Right hindlimb (tissue), 1 donor: ENCODE measurements at places on chromosomes 3 and 15.
A peak's percentile ranks its signal among the peaks of the same experiment; 100 is the strongest.

DNA sequence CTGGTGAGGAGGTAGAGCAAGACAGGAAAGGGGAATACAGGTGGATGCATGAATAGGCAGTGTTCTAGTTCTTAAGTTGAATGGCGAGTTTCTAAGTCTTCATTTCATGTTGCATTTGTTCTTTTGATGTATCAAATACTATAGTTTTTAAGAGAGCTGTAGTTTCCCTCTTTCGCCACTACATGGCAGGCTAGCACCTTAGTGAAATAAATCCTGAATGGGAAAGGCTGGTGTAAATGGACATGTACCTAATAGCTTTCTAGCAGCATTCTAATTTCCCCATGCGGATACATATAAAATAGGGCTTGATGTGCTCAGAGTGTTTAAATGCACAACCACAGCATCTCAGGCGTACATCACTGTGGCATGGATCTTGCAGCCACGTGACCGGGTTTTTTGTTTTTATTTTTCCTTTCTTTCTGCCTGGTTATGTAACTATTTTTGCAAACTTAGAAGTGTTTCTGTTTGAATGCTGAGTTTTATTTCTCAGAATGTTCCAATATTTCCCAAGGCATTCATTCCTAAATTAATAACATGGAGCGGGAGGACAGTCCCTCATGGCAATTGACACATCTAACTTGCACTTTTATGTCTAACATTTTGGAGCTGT lies 23.5 kb upstream of the CLN6 start:
- peak; percentile 56 for DNase-seq

DNA sequence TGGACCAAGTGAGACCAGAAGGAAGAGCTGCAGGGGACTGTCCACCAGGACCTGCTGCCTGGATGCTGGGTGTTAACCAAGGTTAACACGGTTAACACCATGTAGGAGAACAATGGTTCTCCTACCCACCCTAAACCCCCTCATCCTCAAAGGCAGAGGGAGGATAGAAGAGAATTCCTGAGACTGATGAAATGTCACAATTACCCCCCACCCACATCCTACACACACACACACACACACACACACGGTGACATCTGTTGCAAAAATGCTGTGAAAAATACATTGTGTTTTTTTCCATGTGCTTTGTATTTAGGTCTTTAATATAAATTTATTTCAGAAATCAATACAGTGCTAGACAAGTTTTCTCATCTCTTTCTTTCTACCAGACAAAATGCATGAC lies 113.9 kb upstream of the HES1 start:
- DNase-seq: no peak

DNA sequence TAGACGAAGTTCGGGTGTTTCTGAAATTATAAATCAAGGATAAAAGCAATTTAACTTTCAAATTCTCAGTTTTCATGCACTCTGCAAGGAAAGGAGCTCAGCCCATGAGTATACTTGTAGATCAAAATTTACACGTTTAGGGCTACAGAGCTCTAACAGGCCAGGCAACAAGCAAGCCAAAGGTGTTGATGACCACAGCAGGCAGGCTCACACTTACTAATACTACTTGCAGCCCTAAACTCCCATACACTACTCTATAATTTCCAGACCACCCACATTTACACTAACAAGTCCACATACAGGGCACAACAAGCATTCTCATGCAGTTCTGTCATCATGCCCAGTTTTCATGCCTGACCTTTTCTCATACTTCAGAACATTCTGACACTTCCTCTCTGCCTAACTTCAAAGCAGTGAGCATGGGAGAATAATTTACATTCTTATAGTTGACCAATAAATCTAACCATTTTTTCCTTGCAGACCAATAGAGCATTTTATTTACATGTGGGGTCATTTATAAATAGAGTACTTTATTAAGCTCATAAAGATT lies 124.7 kb upstream of the FRMD4B start:
- no peak for DNase-seq

DNA sequence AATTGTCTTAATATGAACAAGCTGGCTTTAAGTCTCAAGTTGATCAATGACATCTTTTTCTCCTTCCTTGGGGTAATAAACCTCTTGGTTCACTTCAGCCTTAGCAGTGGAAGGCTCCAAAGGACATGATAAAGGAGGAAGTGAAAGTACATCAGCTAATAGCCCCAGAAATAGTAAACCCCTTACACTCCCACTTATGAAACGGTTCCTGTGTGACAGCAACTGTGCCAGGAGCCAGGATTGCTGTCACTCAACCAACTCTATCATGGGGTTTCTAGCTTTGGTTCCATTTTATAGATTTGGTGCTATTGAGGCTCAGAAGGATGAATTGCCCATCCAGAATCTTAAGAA lies 216.7 kb downstream of the ABHD5 start:
- DNase-seq: no peak

GRCh38 chr15:69686626-69687025 lies 234.0 kb downstream of the RPLP1 start:
- DNase-seq: no peak

DNA sequence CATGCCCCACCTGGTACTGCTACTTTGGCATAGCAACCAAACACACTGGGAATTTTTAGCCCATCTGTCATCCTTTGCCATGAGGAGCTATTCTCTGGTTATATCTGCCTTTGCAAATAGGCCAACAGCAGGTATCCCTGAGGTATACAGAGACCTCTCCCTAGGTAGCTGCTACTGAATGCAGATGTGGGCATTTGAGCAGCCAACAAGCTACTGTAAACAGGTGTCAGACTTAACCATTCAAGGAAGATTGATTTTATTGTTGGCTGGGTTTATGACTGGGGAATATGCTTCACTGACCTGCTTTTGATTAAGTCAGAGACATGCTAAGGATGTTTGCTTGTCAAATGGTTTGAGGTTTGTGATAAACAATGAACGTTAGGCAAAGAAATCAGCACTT lies 183.2 kb downstream of the OXSM start:
- no peak for DNase-seq

DNA sequence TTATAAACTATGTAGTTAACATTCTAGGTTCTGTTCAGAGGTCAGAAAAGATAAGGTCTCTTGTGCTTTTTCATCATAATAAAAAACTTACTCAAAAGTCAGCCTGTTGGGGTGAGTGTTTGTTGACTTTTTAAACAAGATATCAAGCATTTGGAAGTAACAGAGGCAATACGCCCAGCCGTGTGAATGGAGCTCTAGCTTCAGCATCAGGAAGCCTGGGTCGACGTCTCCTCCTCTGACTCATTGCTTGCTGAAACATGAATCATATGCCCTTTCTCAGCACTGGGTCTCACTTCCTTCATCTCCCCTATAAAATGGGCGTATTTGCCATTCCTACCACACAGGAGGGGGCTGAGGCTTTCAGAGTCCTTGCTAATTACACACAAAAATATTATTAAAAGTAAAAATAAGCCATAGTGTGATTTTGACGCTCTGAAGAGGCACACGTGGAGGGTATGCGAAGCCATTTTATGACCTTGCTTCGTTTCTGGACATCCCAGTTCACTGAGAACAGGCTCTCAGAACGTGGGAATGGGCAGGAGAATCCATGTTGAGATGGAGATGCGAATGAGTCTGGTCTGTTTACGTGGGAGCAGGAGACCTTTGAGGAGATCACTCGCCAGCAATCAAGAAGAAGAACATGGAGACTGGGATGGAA lies 220.8 kb upstream of the TPRG1 start:
- no peak for DNase-seq

DNA sequence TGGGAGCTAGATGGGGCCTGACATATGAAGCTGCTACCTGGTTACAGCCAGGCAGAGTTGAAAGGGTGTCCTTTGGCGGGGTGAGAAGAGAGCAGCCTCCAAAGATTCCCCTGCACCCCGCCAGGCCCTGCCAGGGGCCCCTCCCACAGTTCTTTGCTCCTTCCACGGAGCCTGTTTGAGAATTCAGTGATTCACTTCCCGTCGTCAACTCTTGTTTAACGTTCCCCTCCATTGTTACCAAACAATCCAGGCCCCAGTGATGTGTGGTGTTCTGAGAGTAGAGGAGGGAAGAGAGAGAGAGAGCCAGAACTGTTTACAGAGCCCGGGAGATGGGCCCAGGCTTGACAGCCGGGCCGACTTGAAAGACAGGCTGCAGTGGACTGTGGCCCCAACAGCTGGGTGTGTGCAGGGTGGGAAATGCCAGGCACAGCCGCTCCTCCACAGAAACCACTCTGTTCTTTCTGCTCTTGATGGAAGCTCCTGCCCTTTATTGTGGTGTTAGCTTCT lies 81.5 kb downstream of the SMAD3 start:
- peak; percentile 67 for DNase-seq

- no peak for DNase-seq
Measured at GRCh38 chr3:194489736-194490612, 3.2 kb upstream of the ATP13A3 start.

- no peak for DNase-seq
Measured at GRCh38 chr3:141519587-141519986, 32.8 kb downstream of the RASA2 start.

- no peak for DNase-seq
Measured at GRCh38 chr3:69890084-69890483, 109.4 kb upstream of the SAMMSON start.

GRCh38 chr3:140403608-140404007 lies 274.3 kb upstream of the TRIM42 start:
- DNase-seq: no peak

- DNase-seq: no peak
Measured at GRCh38 chr3:116476691-116477090, 31.4 kb upstream of the LSAMP start.

- DNase-seq: no peak
Measured at GRCh38 chr15:101357333-101357732, 62.3 kb upstream of the SNRPA1 start.

GRCh38 chr3:128576290-128576689 lies 74.3 kb downstream of the RPN1 start:
- no peak for DNase-seq

DNA sequence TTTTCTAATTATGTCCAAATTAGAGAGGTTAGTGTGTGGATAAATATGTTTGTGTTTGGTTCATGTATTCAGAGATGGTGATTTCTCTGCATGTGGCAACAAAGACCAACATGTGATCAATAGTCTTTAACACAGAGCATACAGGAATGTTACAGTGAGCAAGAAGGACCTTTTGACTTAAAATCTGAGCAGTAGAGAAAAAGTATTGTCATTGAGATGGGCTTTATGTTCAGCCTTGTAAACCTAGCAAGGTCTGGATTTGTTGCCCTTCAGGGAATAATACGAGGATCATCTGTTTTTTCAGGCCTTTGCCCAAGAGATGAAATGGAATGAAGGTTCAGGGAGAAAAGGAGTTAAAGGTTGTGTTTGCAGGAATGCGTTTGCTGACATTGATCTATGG lies 161.8 kb upstream of the NECTIN3 start:
- no peak for DNase-seq

GRCh38 chr15:58309963-58310928 lies 121.5 kb upstream of the LIPC start:
- no peak for DNase-seq

DNA sequence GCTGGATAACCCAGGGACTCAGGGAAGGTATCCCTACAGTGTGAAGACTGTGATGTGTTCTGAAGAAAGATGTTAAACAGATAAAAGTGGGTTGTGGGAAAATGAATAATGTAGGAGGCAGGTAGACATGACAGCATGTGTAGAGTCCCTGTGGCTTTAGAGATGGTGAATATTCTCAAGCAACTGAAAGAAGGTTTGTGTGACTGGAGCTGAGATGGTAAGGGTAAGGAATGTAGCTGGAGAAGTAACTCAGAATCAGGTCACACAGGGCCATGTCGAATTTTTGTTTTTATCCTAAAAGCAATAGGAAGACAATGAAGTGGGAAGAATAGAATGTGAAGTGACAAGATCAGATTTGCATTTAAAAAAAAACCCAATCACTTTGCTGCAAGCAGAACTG lies 53.7 kb upstream of the TRPC1 start:
- DNase-seq: no peak

- no peak for DNase-seq
Measured at GRCh38 chr15:87267798-87268197, 988.7 kb downstream of the NTRK3 start.

GRCh38 chr15:40307421-40308211 lies at the start of gene PLCB2:
TSS of gene PLCB2 (minus strand) at chr15:40307935. CDS start at chr15:40307672, 263 bp downstream.
- peak; percentile 66 for DNase-seq

GRCh38 chr3:186931532-186932280 lies 1.4 kb downstream of the ST6GAL1 start:
- no peak for DNase-seq

DNA sequence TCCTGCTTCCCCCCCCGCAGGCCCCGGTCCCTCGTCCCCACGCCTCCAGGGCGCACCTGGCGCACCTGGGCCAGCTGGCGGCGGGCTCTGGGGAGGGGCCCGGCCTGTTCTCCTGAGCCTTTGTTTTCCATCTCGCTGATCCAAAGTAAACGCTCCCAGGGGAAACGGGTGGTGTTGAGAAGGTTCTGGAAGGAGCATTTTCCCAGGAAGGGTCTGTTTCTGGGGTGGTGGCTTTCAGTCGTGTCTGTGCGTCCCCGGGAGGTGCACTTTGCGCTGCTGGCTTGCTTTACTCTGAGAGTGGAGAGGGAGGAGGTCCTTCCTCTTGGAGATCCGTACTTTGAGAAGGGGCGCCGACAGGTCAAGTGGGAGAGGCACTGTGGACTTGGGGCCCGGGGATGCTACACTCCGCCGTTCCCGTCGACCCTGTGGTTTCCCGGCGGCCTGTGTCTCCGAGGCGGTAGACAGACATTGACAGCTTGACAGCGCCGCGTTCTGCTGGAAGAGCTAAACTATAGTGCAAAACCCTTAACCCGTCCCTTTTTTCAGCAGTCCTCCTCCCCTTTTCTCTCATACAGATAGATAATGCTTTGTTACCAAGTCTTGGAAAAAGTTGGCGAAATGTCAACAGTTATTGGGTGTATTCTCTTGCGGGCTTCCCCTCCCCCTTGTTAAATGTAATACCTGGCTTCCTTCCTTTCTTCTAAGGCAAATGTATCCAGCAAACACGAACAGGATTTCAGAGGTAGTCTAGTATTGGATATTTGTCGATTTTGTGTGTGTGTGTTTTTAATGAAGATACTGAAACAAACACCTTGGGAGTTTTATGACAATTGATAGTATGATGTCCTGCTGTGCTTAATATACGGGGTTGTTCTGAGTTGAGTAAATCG lies 6.5 kb downstream of the TPM1 start:
- DNase-seq: peak; percentile 75

DNA sequence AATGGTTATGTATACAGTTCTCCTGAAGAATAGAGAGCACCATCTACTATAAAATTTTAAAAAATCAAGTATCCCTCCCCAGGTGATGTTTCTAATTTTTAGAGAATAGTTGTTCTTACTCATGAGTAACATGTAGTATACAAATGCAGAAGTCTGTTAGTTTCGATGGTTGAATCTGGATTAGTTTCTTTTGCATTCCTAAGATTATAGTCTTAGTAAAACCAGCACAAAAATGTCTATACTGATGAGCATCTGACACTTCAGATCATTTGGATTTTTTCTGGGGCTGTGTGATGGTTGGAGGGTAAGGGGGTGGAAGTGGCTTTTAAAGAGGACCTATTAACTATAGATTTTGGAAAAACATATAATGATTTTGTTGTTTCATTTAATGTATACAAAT lies 167.3 kb upstream of the SGO1 start:
- DNase-seq: no peak

- DNase-seq: peak; percentile 18
Measured at GRCh38 chr3:159008401-159008800, 206.5 kb downstream of the MFSD1 start.
